Dermis microvascular lymphatic vessel endothelial cell (primary cell): ENCODE measurements at places on chromosomes 2 and 18. TPM values are rescaled to one million over a fixed set of nuclear protein-coding genes. Genes with fewer than 3 reads are reported as not detected.

DNA sequence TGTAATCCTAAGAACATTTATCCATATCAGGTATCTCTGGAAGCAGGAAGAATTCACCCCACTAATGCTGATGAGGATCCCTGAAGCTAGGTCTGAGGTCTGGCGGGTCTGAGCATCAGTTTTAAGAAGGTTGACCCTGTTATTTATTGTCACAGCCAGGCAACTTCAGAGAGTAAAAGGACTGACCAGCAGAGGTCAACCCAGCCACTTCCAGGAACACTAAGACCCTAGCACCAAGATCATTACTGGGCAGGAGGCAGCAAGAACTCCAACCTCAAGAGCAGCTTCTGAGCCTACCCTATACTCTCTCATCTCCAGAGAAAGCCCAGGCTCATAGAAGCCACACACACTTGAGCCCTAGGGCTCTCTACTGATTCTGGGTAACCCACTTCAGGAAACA lies 901.4 kb downstream of the DCDC2C start:
- DNase-seq = no peak

- DNase-seq = no peak
Measured at GRCh38 chr2:132977812-132978529, 308.0 kb upstream of the LYPD1 start.

DNA sequence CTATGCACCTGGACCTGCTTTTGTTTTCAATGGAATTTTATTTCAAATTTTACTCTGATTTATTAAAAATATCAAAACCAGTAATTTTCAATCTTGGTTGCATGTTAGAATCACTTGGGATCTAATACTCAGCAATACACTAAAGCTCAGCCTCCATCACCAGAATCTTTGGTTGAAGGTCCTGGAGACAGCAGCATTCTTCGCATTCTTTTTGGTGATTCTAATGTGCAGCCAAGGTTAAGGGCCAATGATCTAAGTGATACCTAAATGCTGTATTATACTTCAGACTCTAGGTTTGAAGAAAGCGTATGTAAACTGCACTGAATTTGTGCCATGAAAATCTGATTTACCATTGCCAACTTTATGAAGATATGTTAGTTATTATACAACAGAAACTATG lies 493.1 kb downstream of the XIRP2 start:
- no peak for DNase-seq

DNA sequence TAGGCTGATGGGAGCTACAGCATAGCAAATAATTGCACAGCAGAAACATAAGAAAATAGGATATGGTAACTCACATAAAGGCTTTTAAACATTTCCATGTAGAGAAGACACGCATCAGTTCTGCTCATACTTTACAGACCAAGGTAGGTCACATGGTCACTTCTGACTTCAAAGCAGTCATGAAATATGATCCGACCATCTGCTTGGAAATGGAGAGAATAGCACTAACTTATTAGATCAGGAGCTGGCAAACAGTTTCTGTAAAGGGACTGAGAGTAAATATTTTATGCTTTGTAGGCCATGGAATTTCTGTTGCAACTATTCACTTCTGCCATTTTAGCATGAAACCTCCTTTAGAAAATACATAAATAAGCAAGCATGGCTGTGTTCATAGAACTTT lies 936.6 kb upstream of the FANCL start:
- DNase-seq = no peak

GRCh38 chr2:150679456-150680120 lies 192.1 kb upstream of the RND3 start:
- no peak for DNase-seq

DNA sequence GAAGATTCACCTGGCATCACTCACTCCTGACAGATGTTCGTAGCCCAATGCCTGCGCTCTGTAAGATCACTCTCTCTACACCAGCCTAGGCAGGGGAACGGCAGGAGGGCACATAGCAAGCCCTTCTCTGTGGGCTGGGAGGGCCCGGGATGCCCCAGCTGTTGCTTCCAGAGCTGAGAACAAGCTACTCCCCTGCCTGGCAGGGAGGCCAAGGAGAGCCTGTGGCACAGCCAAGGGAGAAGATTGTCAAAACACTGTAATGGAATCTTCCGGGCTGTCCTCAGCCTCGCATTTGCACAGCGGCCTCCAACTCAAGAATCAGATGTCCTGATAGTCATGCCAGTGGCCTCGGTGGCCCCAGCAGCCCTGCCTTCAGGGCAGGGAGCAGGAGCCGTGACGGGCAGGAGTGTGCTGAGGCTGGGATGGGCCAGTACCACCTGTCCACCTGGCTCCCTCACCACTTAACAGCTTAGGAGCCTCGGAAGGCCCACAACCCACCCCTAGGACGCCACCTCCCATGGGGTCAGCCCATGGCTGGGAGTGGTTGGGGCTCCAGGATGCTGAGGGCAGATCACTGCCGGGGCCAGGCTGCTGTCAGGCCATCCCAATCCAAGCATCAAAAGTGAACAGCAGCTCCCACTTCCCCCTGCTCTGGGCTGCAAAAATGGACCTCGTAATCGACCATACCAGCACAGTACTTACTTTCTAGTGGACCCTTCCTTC lies 21.9 kb upstream of the SLC35F6 start:
- DNase-seq = no peak

Gene MITD1
- total RNA-seq = 12.3 and 14.2 TPM in 2 replicates

Gene ZNF892
- total RNA-seq = 3.6 and 4.9 TPM in 2 replicates
